ENCODE measurements at places on chromosomes 11 and 22. TPM values are rescaled to one million over a fixed set of nuclear protein-coding genes. Genes with fewer than 3 reads are reported as not detected.
A peak's percentile ranks its signal among the peaks of the same experiment; 100 is the strongest.

DNA sequence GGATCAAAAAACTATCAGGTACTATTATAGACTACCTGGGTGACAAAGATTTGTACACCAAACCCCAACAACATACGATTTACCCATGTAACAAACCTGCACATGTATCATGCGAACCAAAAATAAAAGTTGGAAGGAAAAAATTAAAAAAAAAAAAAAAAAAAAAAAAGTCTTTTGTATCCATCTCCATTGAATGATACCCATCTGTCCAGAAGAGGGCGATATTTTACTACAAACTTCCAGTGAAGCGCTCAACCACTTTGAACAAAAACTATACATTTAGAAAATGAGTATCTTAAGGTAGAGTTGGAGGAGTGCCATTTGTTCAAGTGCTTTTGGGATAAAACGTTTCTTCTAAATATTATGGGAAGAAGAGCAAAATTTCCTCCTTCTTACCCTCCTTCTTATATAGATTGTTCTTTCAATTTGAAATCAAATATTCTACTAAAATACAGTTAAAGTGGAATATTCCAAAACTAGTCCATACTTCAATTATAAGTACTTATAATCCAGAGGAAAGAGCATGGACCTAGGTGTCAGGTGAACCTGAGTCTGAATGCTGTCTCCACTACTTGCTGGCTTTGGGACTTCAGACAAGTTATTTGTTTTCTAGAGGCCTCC, 23.3 kb downstream of the ARL14EP start:
- no peak for DNase-seq

- DNase-seq, result peak; percentile 28
Observed at GRCh38 chr22:49371325-49372110, 456.2 kb downstream of the BRD1 start.

DNA sequence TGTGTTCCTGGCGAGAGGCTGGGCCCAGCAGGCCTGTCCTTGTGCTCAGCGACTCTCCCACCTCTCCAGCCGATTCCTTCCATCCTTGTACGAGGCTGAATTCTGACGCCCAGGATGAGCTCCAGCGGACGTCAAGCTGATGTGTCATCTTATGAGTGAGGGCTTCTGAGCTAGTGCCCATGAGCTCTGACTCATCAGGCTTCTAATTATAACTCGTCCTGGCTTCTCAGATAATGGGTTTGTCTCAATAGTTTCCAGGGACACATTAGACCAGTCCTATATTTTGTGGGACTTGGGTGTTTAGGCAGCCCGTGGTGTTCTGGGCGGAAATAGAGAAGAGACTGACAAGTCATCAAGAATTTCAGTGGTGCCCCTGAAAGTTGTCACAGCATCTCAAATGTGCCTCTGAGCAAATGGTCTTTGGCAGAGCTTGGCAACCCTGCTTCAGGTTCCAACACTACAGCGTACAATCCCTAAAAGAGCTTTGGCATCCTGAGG, 108.2 kb upstream of the CD44 start:
- DNase-seq, result no peak

GRCh38 chr11:125649465-125650166, 24.7 kb downstream of the CHEK1 start:
- no peak for DNase-seq

GRCh38 chr22:28002181-28002700, 83.2 kb upstream of the PITPNB start:
- no peak for DNase-seq

GRCh38 chr11:20536784-20537183, 62.6 kb upstream of the SLC6A5 start:
- DNase-seq, result no peak

DNA sequence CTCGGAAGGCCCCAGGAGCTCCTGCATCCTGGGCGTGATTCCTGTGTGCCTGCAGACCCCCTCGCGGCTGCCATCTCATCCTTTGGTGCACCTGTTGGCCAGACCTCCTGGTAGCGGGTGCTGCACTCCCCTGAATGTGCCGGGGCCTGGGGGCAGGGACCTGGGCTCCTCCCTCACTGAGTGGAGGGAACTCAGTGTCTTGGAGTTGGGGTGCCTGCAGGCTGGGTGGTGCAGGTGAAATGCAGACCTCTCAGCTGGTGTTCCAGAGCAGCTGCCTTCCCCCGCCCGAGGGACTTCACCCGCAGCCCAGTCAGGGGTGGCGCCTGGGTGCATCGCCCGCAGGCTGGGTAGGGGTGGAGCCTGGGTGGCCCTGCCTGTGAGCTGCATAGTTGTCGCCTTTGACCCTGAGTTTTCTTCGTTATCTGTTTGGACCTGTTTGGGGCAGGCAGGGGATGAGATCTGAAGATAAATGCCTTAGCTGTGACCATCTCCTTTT, 31.4 kb downstream of the LRP5 start:
- DNase-seq, result no peak

DNA sequence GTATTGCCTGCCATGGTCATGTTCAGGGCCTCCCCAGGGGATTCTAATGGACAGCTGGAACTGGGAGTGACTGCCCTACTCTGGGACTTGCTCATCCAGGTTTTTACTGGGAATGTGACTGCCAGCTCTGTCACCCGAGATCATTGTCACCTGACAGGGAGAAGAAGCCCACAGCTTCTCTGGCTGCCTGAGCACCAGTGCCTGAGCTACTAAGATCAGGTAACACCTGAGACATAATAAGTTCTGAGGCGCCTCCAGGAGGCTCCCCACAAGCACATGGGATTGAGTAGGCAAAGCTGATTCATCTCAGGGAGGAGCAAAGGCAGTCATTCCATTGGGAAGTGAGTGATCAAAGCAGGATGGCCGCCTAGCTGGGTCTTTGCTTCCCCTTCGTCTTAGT, 84.2 kb upstream of the GALNT18 start:
- no peak for DNase-seq

DNA sequence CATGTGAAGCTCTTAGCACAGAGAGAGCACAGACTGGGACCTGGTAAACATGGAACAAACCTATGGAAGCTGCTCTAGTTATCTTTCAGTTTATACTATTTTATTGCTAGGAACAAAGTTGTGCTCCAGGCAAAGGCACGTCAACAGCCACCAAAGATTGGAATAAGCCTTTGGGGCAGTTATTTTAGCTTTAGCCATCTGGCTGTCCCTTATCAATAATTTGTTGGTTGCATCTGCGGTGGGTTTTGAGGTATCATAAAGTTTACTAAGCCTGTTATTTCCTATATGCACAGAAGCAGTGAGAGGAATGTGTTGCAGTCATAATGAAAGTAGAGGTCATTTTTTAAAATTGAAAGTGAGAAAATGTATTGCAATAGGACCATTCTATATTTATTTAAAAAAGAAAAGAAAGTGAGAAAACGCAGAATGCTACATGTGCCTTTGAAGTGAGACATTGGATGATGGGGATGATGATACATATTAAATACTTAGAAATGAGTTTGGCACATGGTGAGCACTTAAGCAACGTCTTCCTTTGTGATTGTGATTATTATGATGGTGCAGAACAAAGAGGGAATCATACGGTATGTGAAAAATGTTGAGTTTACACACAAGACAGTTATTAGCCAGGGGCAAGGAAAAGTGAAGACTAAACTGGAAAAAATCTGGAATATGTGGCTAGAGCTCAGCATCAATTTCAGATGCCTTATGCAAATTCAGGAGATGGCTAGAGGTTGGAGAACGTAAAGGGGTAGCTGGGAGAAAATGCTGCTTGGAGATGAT, 58.3 kb downstream of the PRR5L start:
- DNase-seq, result no peak

- DNase-seq, result no peak
Observed at GRCh38 chr11:121132211-121132976, 31.4 kb downstream of the TECTA start.

GRCh38 chr11:101612481-101612880, 28.7 kb upstream of the TRPC6 start:
- DNase-seq, result no peak

- DNase-seq, result no peak
Observed at GRCh38 chr11:121366038-121366437, 73.5 kb downstream of the SC5D start.

DNA sequence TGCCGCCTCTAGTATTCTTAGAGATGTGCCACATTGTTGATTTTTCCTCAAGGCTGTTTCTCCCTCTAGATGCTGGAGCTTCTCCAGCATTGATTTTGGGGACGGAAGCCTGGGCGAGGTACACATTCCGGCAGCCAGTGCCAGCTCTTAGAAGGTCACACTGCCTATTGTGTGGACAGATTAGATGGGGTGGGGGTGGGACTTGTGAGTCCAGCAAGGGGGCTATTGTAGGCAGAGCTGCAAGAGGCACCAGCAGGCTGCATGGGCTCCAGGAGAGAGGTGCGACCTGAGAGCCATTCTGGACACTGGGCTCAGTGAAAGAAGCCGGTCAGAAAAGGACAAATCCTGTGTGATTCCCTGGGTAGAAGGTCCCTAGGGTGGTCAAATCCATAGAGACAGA, 12.4 kb downstream of the C11orf21 start:
- DNase-seq, result no peak

GRCh38 chr11:125376856-125377255, 119.2 kb downstream of the FEZ1 start:
- DNase-seq, result no peak

DNA sequence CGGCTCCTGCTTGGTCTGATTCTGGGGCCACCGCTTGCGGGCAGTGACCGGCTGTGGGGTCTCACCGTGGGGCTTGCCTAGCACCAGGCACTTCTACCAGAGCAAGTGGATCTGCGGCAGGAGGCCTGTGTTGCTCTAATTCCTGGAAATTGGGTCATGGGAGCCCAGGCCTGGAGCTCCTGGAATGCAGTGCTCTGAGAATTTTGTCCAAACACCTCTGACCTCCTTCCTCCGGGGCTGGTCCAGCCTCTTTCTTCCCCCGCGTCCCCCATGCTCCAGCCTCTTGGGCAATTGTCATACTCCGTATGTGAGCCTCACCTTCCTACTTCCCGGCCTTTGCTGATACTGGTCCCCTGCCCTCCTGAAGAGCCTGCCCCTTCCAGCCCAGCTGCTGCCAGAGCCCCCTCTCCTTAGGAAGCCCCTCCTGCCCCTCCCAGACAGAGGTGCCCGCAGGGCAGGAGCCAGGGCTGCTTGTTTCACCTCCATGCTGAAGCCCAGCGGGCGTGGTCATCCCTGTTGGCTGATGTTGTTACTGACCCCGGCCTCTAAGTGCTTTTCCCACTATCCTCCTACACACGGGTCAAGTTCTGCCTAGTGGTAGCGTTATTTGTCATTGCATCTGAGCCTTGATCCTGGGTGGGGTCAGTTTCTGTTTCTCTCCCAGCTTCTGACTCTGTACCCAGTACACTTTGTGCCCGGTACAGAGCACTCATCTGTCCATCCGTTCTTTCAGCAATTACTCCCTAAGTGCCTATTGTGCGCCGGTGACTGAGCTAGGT, 9.6 kb downstream of the MGAT3 start:
- DNase-seq, result no peak

DNA sequence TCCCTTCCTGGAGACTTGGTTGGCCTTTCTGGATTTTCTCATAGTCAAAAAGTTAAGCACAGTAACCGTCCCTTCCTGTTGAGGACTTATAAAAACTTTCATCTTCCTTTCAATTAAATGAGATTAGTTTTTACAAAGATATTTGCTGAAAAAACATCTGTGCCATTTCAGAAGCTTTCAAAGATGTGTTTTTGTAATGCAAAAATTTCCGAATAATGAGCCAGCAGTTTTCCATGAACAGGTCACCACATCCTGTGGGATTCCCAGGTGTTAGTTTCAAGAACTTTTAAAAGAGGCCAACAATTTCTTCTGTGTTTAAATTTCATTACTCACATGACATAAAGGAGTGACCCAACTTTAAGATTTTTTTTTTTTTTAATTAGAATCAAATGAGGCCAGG, 18.0 kb downstream of the NUP50 start:
- DNase-seq, result no peak

- no peak for DNase-seq
Observed at GRCh38 chr22:37609240-37610152, 862 bp downstream of the GGA1 start.

DNA sequence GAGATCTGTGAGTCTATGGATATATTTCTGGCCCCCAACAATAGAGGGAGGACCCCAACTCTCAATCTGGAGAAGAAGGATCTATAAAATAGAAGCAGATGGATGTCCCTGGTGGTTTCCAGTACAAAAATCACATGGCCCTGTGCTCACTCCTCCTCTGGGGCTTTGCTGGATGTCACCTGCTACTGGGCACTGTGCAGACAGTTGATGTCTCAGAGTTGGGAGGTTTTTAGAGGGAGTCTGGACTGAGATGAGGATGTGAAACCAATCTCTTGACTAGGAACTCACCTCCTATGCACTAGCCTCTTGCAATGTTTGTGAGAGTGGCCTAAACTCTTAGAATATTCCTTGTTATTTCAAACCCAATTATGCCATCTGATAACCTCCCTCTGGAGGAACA, 107.2 kb downstream of the SCN3B start:
- no peak for DNase-seq

DNA sequence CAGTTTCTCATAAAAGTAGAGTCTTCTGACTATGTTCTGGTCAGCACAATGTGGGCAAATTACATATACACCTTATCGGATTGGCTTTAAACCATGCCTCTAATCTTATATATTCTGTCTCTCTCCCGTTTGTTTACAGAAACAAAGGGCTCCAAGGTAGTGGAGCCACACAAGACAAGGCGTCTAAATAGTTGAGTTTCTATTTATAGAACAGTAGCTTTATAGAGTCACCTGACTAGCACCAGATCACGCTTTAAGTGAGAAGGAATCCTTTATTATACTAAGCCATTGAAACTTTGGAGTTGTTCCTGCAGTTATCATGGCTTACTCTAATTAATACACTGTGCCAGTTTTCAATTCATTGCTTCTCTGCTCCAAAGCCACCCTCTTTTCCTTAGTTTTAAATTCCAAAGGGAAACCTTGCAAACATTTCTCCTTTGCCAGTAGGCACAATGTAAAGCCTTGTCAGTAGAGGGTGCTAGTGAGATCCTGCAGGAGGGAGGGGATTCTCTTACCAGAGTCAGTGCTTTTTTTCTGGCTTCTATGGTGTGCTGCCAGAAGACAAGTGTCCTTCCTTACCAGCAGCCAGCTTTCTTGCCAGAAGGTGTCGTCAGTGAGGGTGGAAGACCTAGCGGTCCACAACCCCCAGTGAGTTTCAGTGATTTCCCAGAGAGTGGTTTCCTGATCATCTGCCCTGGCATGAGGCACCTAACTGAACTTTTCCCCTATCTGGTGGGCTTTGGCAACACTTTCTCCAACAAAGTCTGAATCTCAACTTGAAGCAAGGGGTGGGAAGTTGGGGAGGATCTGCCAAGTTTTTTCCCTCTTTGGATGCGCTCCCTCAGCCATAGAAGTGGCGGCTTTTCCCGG, 71.7 kb downstream of the RAB38 start:
- DNase-seq, result no peak

- peak; percentile 54 for DNase-seq
Observed at GRCh38 chr22:41445129-41446056, 1.2 kb downstream of the TOB2 start.

SLC22A12 gene
- not detected for total RNA-seq

OR10G7 gene
- total RNA-seq, result not detected

PAFAH1B2 gene
- 77.2 TPM for total RNA-seq

YPEL4 gene
- total RNA-seq, result 0.44 TPM

KDM4E gene
- total RNA-seq, result not detected

SLC15A3 gene
- total RNA-seq, result 32.3 TPM

NUDT8 gene
- total RNA-seq, result 6.9 TPM

FAM180B gene
- total RNA-seq, result 0.29 TPM

MAML2 gene
- total RNA-seq, result 35.8 TPM

FXYD6 gene
- total RNA-seq, result 41.8 TPM

All from ureter (tissue), 1 donor.